Astrocyte of the spinal cord (primary cell): ENCODE measurements at places on chromosomes 1 and 21.

DNA sequence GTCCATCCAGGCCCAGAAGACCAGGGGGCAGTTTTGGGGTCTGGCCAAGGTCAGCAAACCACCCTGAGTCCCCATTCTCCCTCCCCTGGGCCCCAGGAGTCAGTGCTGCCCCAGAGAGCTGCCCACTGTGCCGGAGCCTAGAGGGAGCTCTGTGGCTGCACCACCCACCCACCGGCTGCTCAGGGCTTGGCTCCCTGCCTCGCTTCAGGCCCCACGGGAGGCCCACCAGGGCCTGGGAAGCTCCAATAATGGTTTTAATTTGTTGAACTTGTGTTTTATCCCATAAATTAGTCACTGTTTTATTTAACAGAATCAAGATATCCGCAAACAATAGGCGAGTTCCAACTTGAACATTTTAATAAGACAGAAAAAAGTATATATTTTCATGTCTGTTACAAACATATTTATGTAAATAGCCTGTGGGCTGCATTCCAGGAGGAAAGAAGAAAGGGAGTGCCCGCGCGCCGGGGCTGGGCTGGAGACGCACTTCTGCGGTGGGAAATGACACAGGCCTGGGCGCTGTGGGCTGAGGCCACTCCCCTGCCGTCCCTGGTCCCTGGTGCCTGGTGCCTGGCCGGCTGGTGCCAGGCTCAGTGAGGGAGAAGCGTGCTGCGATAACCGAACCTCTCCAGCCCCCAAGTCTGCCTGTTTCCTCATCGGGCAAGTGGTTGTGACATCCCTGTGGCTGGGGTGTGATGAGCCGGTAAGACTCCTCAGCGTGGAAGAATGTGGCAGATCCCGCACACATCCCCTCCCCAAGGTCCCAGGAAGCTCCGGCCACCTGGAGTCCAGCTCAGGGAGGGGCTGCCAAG lies 160.5 kb downstream of the PEX14 start:
- DNase-seq = peak; percentile 17

DNA sequence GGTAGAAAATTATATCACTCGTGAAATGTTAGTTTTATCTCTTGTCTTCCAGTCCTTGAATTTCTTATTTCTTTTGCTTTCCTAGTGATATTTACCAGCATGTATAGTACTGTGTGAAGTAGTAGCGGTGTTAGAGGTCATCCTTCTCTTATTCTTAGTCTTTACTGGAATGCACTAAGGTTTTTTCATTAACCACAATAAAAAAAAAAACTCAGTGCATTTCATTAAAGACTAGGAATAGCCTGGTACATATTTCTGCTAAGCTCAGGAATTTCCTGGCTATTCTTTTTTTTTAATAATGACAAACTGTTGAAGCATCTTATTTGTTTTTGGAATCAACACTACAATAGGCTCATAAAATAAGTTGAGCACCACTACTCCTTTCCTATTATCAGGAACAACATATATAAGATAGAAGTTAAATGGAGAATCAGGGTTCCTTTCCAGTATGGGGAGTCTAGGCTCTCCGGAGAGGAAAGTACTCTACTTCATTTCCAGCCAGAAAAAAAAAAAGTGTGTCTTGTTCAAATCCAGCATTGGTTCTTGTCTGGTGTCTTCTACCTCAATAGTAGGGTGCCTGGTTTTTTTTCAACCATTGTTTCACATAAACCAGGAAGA lies 60.0 kb downstream of the TNFSF18 start:
- DNase-seq = peak; percentile 84

- peak; percentile 39 for DNase-seq
These were observed 1.3 kb upstream of the UBE4B start for GRCh38 chr1:10031461-10031860.

DNA sequence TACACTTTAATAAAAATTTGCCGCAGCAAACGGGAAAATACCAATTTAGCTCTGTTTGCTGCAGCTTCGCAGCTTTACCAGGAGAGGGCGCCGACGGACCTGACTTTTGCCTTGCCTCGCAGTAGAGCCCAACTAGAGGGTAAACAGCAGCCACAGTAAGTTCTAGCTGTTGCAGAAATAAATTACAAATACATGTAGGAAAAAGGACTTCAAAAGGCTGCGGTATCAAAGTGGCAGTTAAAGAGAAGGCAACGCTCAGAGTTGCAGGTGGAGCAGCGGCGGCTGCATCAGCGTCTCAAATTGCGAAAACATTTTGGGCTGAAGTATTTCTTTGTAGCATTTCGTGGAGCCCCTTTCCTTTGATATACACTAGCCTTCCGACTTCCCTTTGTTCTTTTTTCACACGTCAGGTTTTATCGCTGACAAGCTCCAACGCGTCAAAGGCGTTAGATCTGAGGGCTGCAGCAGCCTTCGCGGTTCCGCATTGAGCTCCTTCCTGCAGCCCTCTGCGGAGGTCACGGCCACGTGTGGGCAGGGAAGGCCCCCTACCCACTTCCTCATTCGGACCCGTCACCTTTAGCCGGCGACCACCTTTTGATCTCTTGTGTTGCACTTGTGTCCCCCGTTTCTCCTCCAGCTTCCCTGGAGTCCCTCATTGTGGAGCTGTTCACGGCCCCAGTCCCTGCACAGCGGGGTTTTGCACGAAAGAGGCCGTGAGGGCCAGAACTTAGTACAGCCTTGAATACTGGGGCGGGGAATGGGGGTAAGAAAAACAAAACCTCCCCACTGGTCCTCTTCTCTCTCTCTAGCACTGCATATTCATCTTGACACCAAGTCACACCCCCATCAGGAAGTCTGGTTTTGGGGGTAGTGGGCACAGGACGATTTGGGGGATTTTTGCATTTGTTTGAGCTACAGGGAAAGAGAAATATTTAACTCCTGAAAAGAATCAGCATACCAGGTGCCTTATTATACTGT lies 72.8 kb downstream of the S1PR1 start:
- DNase-seq = peak; percentile 55

DNA sequence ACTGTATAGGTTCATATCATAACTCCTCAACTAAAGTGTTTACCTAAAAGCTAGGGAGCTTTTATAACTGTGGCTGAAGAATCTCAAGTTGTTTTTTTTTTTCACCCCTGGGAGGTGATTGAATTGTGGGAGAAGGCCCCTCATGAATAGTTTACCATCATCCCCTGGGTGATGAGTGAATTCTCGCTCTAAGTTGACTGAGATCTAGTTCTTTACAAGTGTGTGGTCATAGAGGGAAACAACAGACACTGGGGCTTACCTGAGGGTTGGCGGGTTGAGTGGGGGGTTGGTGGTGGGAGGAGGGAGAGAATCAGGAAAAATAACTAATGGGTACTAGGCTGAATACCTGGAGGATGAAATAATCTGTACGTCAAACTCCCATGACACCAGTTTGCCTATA lies 7.9 kb upstream of the ZSCAN20 start:
- no peak for DNase-seq

- DNase-seq = no peak
These were observed 9.3 kb downstream of the MIER1 start for GRCh38 chr1:66933887-66934700.

- no peak for DNase-seq
These were observed 189.2 kb downstream of the ZP4 start for GRCh38 chr1:237701534-237701933.

GRCh38 chr1:234175363-234175762 lies 197.9 kb upstream of the COA6 start:
- no peak for DNase-seq

GRCh38 chr1:221509575-221510355 lies 232.1 kb downstream of the DUSP10 start:
- DNase-seq = no peak

DNA sequence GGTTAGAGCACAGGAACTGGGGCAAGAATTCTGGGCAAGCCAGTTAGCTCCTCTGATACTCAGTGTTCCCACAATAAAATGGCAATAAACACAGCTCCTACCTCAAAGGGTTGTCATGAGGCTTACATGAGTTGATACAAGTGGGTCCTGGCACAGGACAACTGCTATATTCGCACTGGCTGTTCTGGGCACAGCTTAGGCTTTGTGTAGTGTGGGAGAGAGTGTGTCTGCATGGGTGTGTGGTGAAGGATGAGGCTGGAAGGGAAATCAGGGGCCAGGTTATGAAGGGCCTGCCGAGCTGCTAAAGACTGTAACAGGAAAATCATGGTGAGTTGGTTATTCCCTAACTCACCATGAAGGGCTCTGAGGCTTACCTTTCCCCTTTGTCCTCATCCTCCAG lies 18.7 kb downstream of the ETV3 start:
- no peak for DNase-seq

GRCh38 chr1:171597203-171597602 lies 24.8 kb upstream of the MYOCOS start:
- no peak for DNase-seq

DNA sequence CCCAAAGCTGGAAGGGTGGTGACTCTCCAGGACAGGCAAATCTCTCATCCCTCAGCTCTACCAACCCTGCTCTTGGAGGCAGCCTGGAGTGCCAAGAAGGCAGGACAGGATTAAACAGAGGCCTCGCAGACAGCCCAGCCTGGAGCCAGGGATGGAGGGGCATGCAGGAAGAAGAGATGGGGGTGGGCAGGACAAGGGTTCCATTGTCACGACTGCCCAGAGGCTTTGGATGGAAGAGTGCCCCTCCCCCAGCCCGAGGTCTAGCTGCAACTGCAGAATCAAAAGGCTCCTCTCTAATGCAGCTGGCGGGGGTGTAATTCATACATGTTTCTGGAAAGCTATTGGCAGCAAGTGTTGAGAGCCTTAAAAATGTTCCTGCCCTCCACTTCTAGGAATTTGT lies 8.8 kb downstream of the RAB7B start:
- no peak for DNase-seq

GRCh38 chr1:115906627-115907026 lies 65.7 kb upstream of the NHLH2 start:
- no peak for DNase-seq

DNA sequence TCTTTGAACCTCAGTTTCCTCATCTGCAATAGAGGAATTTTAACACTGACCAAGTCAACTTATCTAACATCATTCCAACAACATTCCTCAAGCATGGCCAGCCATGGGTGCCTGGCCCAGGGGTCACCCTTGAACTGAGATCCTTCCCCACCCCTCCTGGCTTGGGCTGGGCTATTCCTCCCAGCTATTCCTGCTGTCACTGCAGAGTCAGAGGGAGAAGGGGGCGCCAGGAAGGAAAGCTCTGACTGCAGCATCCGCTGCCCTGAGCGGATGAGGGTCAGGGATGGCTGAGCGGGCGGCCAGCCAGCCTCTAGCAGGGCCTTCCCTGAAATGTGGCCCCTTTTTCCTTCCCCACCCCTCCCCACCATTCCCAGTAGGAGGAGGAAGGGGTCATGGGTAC lies 3.1 kb downstream of the TINAGL1 start:
- DNase-seq = no peak

GRCh38 chr1:101207891-101208290 lies 28.9 kb upstream of the S1PR1 start:
- no peak for DNase-seq

GRCh38 chr1:52102336-52103013 lies 39.4 kb upstream of the ZFYVE9 start:
- no peak for DNase-seq

DNA sequence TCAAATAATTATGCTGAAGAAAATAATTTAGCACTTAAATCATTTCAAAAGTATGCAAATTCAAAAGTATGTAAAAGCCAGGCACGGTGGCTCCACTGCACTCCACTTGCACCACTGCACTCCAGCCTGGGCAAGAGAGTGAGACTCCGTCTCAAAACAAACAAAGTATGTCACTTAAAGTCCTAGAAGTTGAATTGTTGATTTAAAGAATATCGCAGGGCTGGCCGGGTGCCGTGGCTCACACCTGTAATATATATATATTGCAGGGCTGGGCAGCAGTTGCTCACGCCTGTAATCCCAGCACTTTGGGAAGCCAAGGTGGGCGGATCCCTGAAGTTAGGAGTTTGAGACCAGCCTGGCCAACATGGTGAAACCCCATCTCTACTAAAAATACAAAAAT lies 8.8 kb upstream of the SETDB1 start:
- DNase-seq = no peak

DNA sequence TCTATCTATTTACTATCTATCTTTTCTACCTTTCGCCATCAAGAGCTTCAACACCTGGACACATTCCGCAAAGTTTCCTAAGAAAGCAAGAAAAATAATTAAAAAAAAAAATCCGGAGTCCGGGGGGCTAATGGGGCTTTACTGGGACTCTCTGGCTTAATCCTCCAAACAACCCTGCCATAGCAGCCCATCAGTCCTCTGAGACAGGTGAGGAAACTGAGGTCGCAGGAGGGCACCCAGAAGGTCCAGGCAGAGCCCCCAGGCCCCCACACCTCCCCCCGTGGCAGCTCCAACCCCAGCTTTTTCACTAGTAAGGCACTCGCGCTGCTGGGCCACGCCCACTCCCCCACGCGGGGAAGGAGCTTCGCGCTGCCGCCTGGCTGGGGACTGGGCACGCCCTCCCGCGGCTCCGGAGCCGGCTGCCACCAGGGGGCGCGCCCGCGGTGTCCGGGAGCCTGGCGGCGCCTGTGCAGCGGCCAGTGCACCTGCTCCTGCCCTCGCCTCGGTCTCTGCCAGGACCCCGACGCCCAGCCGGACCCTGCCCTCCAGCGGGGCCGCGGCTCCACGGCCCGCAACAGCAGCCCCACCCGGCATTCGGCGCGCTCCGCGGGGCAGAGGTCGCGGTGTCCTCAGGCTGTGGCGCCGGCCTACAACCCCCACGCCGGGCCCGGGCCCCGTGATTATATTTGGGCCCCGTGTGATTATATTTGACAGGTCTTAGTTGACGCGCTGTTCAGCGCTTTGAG lies 54.1 kb upstream of the SAMD11 start:
- DNase-seq = peak; percentile 4

DNA sequence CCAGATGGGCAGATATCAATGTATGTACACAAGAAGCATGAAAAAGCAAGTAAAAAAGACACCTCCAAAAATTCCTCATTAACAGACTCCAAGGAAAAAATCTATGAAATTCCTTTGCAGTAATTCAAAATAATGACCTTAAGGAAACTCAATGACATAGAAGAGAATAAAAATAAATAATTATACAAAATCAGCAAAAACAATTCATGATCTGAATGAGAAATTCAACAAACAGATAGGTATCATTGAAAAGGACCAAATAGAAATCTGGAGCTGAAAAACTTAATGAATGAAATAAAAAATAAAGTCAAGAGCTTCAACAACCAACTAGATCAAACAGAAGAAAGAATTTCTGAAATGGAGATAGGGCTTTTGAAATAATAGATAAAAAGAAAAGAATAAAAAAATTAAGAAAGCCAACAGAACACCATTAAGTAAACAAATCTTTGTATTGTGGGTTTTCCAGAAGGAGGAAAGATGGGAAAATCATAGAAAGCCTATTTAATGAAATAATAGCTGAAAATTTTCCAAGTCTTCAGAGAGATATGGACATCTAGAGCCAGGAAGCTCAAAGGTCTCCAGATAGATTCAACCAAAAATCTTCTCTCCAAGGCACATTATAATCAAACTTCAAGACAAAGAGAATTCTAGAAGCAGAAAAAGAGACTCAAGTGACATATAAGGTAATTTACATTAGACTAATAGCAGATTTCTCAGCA lies 52.0 kb upstream of the KCNK1 start:
- no peak for DNase-seq
